SK-N-DZ (cell line): ENCODE measurements at places on chromosomes 4 and X.

DNA sequence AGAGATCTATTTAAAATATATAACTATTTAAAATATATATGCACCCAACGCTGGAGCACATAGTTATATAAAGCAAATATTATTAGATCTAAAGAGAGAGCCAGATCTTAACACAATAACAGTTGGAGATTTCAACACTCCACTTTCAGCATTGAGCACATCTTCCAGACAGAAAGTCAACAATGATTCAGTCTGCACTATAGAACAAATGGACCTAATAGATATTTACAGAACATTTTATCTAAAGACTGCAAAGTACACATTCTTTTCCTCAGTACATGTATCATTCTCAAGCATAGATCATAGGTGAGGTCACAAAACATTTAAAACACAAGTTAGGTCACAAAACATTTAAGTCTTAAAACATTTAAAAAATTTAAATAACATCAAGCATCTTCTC is 36.4 kb downstream of the NLRP2B start:
- no peak for DNase-seq

DNA sequence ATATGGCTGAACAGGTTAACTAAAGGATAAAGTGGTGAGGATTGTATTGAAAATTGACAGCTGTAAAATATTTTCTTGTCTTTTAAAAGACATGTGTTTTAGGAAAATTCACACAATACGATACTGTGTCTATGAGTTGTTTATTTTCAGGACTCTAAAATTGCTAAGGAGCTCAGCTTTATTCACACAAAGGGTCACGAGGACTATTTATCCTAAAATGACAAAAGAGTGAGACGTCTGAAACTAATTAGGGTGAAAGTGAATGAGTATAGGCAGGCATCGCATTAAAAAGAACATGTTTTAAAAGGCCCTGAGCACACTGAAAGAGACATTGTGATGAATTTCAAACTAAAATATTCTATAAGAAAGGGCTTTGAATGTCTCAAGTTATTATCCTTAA is 304.7 kb downstream of the SH2D1A start:
- no peak for DNase-seq

DNA sequence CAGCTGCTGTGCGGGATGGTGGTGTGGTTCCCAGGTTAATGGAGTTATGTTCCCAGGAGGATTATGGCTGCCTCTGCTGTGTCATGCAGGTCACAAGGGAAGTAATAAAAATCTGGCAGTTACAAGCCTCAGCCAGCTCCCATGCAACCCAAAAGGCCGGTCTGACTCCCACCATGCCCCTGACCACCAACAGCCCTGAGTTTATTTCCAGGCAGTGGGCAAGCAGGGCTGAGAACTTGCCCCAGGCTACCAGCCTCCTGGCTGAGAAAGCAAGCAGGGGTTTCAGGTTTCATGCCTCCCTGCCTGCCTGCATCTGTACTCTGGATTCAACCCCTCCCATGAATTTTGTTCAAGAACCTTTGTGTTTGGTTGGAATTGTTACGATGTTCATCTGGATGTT is 732.7 kb upstream of the POU3F4 start:
- DNase-seq, result no peak

- no peak for DNase-seq
Observed at GRCh38 chrX:47960406-47960805, 43.4 kb downstream of the ZNF182 start.

GRCh38 chrX:115368876-115369275 is 79.4 kb downstream of the LUZP4 start:
- no peak for DNase-seq

DNA sequence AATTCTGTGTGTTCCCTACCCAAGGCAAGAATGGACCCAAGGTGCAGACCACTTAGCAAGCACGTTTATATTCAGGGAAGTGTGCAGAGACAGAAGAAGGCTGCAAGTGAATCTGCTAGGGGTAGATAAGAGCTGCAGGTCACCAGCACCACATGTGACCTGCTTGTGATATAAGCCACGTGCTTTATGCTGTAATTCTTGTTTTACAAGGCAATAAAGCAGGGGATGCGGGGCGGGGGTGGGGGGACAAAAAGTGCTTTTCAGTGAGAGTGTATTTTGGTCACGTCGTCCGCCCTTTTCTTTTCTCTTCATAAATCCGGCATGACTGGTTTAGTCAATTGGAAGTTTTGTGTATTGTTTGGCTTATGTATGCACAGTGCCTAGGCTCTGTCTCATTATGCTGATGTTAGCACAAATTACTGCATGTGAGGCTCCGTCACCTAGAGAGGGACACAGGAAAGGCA is 192.7 kb downstream of the RBMX2 start:
- DNase-seq, result no peak

- no peak for DNase-seq
Observed at GRCh38 chrX:153874366-153875125, 11.4 kb downstream of the L1CAM start.

DNA sequence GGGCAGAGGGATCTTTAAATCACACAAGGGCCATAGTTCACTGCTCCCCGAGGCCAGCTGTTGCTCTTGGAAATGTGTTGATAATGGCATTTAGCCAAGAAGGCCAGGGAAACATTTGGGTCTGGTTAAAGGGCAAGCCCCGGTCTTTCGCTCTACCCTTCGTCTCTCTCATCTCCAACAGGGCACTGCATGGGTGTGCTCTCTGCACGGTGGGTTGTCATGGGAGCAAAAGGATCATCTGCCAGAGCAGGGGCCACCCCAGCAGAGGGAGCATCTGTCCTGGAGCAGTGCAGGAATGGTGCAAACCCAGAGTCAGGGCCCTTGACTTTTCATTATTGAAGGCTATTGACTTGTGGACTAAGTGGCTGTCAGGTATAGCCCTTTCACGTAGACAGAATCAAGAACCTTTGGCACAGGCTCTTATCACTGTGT is 22.7 kb upstream of the PGRMC2 start:
- DNase-seq, result peak; percentile 23

DNA sequence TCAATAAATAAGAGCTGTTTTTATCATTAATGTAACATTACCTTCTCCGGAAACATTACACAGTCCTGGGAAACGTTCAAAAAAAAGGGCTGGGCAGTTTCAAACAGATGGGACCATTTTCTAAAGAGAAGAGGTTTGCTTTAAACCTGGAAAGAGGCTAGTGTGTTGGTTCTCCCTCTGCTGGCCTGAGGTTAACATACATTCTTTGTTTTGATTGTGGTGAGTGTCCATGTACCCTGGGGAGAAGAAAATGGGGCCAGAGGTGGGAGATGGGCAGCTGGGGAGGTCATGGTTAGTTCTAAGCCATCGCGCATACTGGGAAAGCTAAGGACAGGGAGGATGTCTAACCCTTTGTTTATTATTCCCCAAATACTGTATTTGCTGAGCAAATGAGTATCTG is 194.7 kb downstream of the CPEB2 start:
- peak; percentile 38 for DNase-seq

- DNase-seq, result no peak
Observed at GRCh38 chrX:141989815-141990214, 86.1 kb downstream of the MAGEC1 start.

DNA sequence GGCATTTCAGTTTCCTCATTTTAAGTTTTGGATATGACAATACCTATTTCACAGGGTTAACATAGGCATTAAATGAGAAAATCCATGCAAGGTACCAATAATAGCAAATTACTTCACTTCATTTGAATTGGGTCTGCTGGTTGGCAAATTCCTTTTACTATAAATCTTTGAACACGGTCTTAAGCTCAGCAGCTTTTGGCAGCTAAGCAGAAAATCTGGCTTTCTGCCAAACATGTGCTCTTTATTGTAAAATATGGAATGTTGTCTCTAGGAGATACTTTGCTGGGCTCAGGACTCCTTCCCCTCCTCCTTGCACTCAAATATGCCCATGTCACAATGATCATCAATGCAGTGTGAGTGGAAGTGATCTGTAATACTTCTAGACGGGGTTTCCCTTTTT is 16.8 kb upstream of the DMP1 start:
- DNase-seq, result peak; percentile 2

GRCh38 chrX:1529756-1530155 is 7.2 kb downstream of the P2RY8 start:
- DNase-seq, result no peak

GRCh38 chr4:116389139-116389538 is 696.2 kb downstream of the TRAM1L1 start:
- DNase-seq, result no peak

- DNase-seq, result peak; percentile 43
Observed at GRCh38 chr4:2402048-2402842, 16.2 kb downstream of the ZFYVE28 start.

DNA sequence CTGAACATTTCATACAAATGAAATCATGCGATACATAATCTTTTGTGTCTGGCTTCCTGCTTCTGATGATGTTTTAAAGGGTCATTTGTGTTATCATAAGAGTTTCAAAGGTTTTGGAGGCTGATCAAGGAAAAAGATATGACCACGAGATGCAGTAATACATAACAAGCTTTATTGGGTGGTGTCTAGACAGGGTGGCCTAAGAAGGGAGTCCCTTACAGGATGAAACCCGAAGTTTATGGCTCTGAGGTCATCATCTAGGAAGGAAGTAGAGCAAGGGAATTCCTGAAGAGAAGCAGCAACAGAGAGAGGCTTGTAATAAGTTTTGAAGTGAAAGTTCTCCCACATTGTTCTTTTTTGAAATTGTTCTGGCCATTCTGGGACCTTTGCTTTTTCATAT is 40.8 kb upstream of the SOD3 start:
- DNase-seq, result no peak

DNA sequence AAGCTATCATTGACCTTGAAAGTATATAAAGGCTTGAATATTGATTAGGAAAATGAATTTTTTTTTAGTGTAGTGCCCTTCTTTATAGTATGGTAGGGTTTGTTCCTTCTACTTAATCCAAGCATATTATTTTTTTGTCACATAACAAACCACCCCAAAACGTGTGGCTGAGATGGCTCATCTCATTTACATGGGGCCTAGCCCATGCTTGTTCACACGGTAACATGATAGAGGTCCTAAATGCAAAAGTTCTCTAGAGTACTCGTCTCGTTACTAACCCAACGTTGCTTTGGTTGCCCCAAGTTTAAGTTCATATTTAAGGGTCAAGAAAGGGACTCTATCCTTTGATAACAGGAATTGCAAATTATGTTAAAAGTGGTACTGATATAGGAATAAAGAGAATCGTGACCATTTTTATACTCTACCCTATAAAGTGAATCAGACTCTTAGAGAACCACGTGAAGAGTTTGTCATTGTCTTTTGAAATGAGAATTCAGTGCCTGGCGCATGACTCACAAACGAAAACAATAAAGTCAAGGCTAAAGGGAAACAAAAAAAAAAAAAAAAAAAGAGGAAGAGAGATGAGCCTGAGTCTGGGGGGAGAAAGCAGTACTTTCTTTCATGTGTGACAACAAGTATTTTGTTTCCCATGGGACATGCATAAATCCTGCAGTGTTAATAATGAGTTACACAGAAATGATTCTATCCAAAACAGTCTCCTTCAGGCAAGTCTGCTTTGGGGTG is 402.8 kb upstream of the NWD2 start:
- DNase-seq, result no peak

DNA sequence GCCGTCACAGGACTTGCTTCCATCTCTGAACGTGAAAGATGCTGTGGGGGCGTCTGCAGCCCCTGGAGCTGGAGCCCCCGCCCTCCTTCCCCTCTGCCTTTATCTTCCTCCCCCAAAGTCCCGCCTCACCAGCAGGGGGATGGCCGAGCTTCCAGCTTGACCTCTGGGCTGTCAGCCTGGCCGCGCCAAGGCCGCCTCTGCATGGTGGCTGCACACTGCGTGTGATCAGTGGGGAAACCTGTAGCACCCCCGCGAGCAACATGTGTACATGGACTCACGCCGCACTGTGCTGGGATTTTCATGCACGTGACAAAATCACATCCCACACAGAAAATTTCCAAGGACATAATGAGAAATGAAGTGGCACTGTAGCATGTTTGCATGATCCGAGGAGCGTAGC is 26.5 kb upstream of the PSAPL1 start:
- DNase-seq, result no peak

GRCh38 chrX:9436812-9437211 is 28.0 kb upstream of the TBL1X start:
- no peak for DNase-seq

- no peak for DNase-seq
Observed at GRCh38 chr4:88064410-88064809, 57.0 kb downstream of the PKD2 start.

DNA sequence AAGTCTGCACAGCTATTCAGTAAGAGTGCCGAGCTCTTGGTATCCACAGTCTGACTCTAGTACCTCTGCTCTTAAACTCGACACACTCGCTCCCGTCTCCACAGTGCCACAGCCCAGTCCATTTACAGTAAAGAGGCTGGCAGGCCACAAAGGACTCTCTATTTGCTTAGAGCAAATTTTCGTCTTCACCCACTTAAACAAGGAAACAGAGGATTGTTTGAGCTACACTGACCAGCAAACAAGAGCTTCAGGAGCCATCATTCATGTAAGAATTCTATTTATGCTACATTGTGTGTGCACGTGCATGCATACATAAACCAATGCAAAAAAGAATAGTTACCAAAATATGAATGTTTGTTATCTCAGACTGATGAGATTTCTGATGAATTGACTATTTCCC is 290.2 kb downstream of the USP46 start:
- no peak for DNase-seq

DNA sequence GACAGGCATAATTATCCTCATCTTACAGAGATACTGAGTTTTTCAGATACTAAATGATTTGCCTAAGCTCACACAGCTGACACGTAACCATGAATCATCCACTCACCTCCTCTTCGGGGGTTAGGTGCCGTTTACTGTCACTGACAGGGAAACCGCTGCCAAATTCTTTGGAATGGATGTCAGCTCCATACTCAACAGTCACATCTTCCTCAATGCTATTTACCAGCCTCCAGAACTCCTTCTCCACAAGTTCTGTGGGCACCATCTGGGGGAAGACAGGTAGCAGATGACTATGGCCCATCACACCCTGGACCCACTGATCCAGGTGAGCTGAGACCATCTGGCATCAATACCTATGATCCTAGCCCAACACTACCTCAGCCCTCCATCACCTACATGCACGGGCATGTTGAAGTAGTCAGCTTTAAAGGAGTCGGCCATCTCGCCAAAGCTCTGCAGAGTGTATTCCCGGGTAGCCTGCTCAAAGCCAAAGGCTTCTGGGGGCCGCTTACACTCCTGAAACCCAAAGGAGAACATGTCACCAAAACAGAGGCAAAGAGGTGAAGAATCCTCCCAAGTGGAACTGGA is 13.5 kb downstream of the KDM5C start:
- DNase-seq, result no peak
